AG09309 (cell line): ENCODE measurements at places on chromosomes 5 and 9.

DNA sequence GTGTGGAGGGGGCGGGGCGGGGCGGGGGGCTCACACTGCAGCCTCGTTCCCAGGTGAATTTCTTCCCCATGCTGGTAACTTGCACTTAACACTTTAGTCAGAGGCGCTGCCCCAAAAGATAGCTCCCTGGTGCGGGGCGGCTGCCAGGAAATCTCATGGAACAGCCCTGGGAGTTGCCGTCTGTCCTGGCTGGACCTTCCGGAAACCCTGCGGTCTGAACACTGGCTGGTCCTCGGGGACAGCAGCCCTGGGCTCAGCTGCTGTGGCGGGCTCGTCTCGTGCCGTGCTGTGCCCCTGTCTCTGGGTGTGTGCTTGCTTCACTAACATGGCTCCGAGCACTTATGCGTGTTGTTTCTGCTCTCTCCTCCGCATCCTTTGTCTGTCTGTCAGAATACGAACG is 25.8 kb downstream of the PTGES2 start:
- DNase-seq: no peak

DNA sequence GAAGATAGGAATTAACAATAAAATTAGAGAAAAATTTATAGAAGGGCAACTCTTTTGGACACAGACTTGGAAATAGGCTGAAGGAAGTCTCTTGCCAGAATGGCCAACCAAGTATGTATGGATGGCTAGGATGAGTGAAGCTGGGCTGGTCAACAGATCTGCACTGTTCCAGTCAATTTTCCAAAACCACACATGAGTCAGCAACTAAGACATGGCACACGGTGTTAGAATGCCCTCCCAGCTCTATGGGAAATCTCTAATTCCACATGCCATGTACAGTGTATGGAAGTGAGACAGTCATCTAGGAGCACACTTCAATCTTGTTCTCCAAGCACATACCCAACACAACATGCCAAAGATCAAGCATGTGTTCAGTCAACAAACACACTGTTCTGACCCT is 129.6 kb downstream of the GLIS3 start:
- DNase-seq: no peak

DNA sequence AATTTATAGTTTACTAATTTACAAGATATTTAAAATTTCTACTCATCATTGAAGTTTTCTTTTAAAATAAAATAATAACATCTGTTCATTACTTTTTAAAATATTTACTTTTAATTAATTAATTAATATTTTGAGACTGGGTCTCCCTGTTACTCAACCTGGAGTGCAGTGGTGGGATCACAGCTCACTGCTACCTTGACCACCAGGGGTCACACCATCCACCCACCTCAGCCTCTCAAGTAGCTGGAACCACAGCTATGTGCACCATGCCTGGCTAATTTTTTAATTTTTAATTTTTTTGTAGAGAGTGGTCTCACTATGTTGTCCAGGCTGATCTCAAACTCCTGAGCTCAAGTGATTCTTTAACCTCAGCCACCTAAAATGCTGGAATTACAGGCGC is 1013.6 kb downstream of the CDH9 start:
- no peak for DNase-seq

- DNase-seq: no peak
Measured at GRCh38 chr9:81969971-81970370, 18.6 kb upstream of the SPATA31D1 start.

GRCh38 chr9:19994296-19994695 is 205.5 kb upstream of the SLC24A2 start:
- DNase-seq: peak; percentile 7
